ENCODE measurements at places on chromosomes 11 and 22. TPM values are rescaled to one million over a fixed set of nuclear protein-coding genes. Genes with fewer than 3 reads are reported as not detected.

DNA sequence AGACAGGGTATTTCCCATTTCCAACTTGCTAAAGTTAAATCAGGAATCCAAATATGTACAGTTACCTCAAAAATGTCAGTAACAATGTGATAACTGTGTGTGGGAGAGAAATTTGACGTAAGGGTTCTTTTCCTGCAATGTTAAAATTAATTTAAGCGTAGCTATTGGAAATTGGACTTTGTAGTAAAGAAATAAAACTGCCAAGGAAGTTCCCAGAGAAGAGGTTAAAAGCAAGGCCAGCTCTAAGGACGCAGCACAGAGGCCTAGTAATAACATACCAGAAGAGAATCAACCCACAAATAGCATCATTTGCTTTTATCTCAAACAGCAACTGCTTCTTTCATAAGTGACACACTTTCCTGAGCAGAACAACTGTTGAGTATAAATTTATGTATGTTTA, 36.8 kb upstream of the GRIA4 start:
- no peak overlapping the region for H3K4me3 ChIP-seq
- no peaks in the 10 kb centered on the region for H3K27me3 ChIP-seq
- no peak for DNase-seq
- no peaks in the 10 kb centered on the region for H3K36me3 ChIP-seq
- H3K27ac ChIP-seq: no peak overlapping the region
- H3K4me1 ChIP-seq: no peaks in the 10 kb centered on the region

IL18BP gene
- total RNA-seq: 37.7 TPM

DNA sequence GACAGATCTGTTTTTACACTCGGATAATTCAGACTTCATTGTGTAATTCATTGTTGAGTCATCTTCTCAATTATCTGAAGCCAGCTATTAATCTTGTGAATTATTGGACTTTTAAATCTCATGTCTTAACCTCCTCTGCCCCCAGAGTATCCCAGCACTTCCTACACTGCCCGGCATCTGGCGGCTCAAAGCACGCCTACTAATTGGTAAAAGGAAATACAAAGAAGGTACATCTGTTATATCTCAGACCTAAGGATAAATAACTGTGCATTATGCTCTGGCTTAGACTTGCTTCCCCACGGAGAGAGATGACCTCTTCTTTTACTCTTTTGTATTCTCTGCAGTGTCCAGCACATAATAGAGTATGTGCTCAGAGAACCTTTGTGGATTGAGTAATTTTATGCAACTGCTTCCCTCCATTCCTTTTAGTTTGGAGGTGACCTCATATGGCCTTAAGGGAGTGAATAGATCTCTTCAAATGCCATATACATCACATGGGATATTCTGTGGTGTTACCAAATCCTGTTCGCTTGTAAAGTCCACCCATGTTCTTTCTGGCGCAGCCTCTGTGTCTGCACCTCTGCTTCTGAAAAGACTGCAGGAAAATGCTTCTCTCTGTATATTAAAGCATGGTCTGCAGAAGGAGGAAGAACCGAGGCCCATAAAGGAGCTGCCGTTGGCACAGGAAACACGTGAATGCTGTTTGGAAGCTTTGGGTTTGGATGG, 125.6 kb upstream of the SORL1-AS1 start:
- H3K27ac ChIP-seq: no peak overlapping the region
- no peaks in the 10 kb centered on the region for H3K4me1 ChIP-seq
- DNase-seq: no peak
- 0 out of 2 replicates have a peak, but pooled peaks cover 1% of the 10 kb centered on the region for H3K36me3 ChIP-seq

- H3K36me3 ChIP-seq: no peaks in the 10 kb centered on the region
- no peak overlapping the region for H3K27ac ChIP-seq
- no peak overlapping the region for H3K4me3 ChIP-seq
- no peak for DNase-seq
- H3K27me3 ChIP-seq: no peaks in the 10 kb centered on the region
Measured at GRCh38 chr11:105078283-105078682, 33.1 kb upstream of the CARD16 start.

ADAMTS8 gene
- not detected for total RNA-seq

DNA sequence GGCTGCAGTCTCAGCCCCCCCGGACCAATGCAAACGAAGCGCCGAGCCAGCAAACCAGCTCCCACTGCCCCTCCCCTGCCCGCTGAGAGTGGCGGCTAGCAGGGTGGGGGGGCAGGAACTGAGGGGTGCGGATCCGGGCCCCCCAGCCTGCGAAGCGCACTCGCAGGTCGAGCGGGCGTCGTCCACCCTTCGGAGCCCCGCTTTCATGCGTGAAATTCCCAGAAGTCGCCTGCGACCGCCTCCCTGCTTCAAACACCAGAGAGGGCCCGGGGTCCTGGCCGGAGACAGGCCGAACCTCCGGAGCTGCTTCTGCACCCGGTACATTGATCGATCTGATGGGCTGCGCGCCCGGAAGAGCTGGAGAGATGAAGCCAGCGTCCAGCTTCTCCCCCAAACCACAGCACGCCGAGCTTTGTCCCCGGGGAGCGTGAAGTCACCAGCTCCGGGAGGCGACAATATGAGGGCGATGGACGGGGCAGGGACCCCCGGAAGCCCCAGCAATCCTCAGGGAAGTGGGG, 646 bp upstream of the PATZ1 start:
- H3K4me1 ChIP-seq: peaks cover 29% of the 10 kb centered on the region
- peak overlapping the region; percentile 86 for H3K4me3 ChIP-seq
- peak overlapping the region; percentile 40 for H3K27ac ChIP-seq
- peaks cover 2% of the 10 kb centered on the region for H3K36me3 ChIP-seq
- no peaks in the 10 kb centered on the region for H3K27me3 ChIP-seq

GRCh38 chr11:104623518-104623917, 274.7 kb downstream of the CASP12 start:
- no peak overlapping the region for H3K27ac ChIP-seq
- DNase-seq: no peak
- H3K4me3 ChIP-seq: no peak overlapping the region
- no peaks in the 10 kb centered on the region for H3K27me3 ChIP-seq

GRCh38 chr11:62501432-62501891, 45.1 kb downstream of the AHNAK start:
- H3K4me1 ChIP-seq: peaks cover 74% of the 10 kb centered on the region
- DNase-seq: no peak
- H3K36me3 ChIP-seq: no peaks in the 10 kb centered on the region
- no peak overlapping the region for H3K4me3 ChIP-seq

- H3K27ac ChIP-seq: no peak overlapping the region
- no peak overlapping the region for H3K4me3 ChIP-seq
- DNase-seq: no peak
- H3K27me3 ChIP-seq: no peaks in the 10 kb centered on the region
Measured at GRCh38 chr11:120925944-120926343, 98.0 kb upstream of the TBCEL start.

UPK2 gene
- total RNA-seq: 1.8 TPM

DNA sequence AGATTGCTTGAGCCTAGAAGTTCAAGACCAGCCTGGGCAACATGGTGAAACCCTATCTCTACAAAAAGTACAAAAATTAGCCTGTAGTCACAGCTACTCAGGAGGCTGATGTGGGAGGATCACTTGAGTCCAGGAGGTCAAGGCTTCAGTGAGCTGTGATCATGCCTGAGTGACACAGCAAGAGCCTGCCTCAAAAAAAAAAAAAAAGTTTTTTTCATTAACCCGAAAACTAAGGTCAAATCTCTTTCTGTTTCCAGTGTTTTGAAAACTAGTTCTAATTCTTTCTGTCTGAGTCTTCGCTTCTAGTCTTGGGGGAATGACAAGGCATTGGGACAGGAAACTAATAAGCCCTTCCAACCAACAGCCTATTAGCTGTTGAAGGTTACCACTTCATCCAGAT, 57.6 kb downstream of the LIF start:
- DNase-seq: no peak
- no peaks in the 10 kb centered on the region for H3K36me3 ChIP-seq
- peaks cover 4% of the 10 kb centered on the region for H3K4me1 ChIP-seq
- no peak overlapping the region for H3K27ac ChIP-seq
- H3K4me3 ChIP-seq: no peak overlapping the region
- H3K27me3 ChIP-seq: no peaks in the 10 kb centered on the region

GRCh38 chr11:98561252-98561651, 459.5 kb upstream of the CNTN5 start:
- no peaks in the 10 kb centered on the region for H3K36me3 ChIP-seq
- H3K4me3 ChIP-seq: no peak overlapping the region
- no peak overlapping the region for H3K27ac ChIP-seq
- no peaks in the 10 kb centered on the region for H3K27me3 ChIP-seq
- H3K4me1 ChIP-seq: no peaks in the 10 kb centered on the region

IL17REL gene
- not detected for total RNA-seq

GRCh38 chr22:47153854-47154525, 391.5 kb downstream of the TBC1D22A start:
- H3K4me3 ChIP-seq: no peak overlapping the region
- no peak for DNase-seq
- H3K36me3 ChIP-seq: no peaks in the 10 kb centered on the region
- no peaks in the 10 kb centered on the region for H3K4me1 ChIP-seq

GRCh38 chr11:134757633-134758032, 345.6 kb upstream of the B3GAT1 start:
- H3K27me3 ChIP-seq: no peaks in the 10 kb centered on the region
- no peaks in the 10 kb centered on the region for H3K36me3 ChIP-seq
- no peak overlapping the region for H3K27ac ChIP-seq
- no peak overlapping the region for H3K4me3 ChIP-seq

LRRC74B gene
- not detected for total RNA-seq

CACNA1I gene
- total RNA-seq: not detected

CLDN25 gene
- not detected for total RNA-seq

GRCh38 chr22:44247923-44248892, 64.5 kb downstream of the SHISAL1 start:
- no peak for DNase-seq
- no peak overlapping the region for H3K4me3 ChIP-seq
- no peaks in the 10 kb centered on the region for H3K36me3 ChIP-seq
- no peaks in the 10 kb centered on the region for H3K27me3 ChIP-seq
- no peak overlapping the region for H3K27ac ChIP-seq

DNA sequence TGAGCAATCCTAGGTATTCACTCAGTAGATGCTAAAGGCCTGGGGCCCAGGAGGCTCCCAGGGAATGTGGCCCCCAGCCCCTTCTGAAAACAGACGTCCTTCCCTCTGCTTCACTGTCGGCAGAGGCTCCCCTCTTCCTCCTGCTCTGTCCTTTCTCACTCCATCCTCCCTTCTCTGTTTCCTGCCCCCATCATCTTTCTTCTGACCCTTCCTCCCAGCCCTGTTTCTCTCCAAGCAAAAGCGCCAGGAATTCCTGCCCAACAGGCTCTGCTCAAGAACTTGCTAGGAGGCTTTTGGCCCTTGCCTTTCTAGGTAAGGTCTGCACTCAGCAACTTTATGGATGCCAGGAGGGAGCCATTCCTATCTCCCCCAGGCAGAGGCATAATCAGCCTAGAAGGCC, 300.5 kb downstream of the NTM start:
- no peak for DNase-seq
- no peak overlapping the region for H3K27ac ChIP-seq
- no peak overlapping the region for H3K4me3 ChIP-seq
- no peaks in the 10 kb centered on the region for H3K4me1 ChIP-seq
- H3K27me3 ChIP-seq: no peaks in the 10 kb centered on the region

DNA sequence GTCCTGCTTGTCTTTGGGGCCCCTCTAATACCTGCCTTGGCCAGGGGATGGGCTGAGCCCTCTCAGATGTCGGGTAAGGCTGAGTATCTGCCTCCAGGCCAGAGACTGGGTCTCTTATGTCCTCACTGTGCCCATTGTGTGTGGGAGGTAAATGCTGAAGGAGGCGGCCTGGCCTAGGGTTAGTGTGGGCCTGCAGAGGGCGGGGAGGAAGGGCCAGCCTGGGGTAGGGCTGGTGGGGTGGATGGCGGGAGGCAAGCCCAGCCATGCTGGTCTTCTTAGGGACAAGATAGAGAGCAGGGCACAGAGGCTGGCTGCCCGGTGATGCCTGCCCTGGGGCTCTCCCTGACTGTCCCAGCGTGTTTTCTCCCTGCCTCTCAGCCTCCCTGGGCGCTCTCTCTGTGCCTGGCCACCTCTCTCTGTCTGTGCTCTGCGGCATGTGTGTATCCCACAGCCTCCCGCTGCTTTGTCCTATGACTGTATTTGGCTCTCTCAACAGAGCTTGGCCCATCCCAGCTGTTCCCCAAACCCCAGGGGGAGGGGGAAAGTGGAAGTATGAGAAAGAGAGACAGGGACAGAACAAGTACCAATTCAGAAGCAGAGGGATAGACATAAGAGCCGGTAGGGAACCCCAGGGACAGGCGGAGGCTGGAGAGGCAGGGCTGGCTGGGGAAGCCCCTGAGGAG, 57.0 kb downstream of the PDE2A start:
- no peak overlapping the region for H3K27ac ChIP-seq
- peaks cover 17% of the 10 kb centered on the region for H3K27me3 ChIP-seq
- no peaks in the 10 kb centered on the region for H3K36me3 ChIP-seq
- no peak for DNase-seq
- no peaks in the 10 kb centered on the region for H3K4me1 ChIP-seq

DNA sequence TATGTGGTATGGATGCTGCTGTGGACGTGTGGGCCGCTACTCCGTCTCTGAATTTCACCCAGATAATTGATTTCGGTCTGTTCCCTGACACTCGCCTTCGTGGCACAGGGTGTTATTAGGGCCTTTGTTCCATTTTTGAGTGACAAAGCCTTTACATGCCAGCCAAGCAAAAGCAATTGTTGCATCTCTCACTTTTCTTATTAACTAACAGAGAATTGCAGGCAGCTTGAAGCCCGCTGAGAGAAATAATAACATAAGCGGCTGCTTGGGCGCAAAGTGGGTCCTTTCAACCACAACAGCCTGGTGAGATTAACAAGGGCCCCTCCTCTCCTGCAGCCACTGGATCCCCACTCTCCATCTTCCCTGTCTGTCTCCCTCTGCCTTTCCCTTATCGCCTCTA, 449.4 kb downstream of the NTM start:
- no peak overlapping the region for H3K27ac ChIP-seq
- no peaks in the 10 kb centered on the region for H3K27me3 ChIP-seq
- no peak for DNase-seq

DNA sequence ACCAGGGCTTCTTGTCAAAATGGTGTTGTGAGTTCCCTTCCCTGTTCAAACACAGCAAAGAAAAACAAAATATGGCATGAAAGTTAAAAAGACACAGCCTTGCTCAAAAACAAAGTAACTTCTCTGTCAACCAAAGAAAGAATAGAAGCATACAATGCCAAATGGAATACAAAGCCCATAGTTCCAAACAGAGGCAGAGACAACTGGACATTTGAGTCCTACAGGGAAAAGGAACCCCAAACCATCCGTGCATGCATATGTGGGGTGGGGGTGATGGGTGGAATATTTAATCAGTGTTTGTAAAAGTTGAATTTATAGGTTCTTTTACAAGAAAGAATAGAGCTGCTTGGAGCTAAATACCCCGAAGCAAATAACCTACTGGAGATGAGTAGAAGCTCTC, 218.7 kb downstream of the FAM76B start:
- H3K4me1 ChIP-seq: no peaks in the 10 kb centered on the region
- 0 out of 2 replicates have a peak, but pooled peaks cover 2% of the 10 kb centered on the region for H3K27me3 ChIP-seq
- no peak overlapping the region for H3K4me3 ChIP-seq
- H3K36me3 ChIP-seq: no peaks in the 10 kb centered on the region
- H3K27ac ChIP-seq: no peak overlapping the region

GDPD4 gene
- not detected for total RNA-seq

C11orf21 gene
- 0.21 TPM for total RNA-seq

- no peaks in the 10 kb centered on the region for H3K27me3 ChIP-seq
- peaks cover 4% of the 10 kb centered on the region for H3K36me3 ChIP-seq
- H3K27ac ChIP-seq: no peak overlapping the region
- H3K4me1 ChIP-seq: no peaks in the 10 kb centered on the region
Measured at GRCh38 chr22:19086896-19087295, 35.3 kb downstream of the DGCR2 start.

All from Caco-2 (cell line).